ENCODE measurements at places on chromosomes 7 and 10. TPM values are rescaled to one million over a fixed set of nuclear protein-coding genes. Genes with fewer than 3 reads are reported as not detected.

The MORN4 gene
- 1.9 TPM for total RNA-seq

The FGL2 gene
- total RNA-seq, result not detected

The TMEM184A gene
- 1.5 TPM for total RNA-seq

The ZNF25 gene
- total RNA-seq, result 2.6 TPM

The EVX1 gene
- total RNA-seq, result not detected

The SLC39A12 gene
- total RNA-seq, result not detected

The NOS3 gene
- 71.5 TPM for total RNA-seq

The C7orf33 gene
- total RNA-seq, result not detected

DNA sequence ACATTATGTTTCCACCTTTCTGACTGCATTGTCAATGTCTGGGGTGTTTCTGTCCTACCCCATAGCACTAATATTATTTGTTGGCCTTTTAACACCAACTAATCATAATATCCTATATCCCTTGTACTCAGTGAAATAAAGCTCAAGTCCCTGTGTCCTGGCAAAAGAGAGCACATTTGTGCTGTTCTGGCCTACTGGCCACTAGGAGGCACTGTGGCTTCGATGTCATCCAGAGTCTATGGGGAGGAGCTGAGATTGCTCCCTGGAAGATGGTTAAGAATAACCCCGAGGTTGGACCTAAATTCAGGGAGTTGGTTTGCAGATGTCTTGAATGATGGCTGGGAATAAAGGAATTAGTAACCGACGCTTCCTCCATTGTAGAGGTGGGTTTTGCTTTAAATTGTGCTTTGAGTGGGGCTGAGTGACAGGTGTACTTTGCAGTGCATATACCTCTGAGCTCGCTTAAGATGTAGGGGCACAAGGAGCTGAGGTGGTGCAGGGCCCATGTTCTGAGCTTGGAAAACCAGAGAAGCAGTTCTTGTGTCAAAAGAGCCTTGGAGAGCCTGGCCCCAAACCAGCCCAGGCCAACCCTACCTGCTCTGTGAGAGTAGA, 191.2 kb upstream of the PRSS1 start:
- DNase-seq, result peak; percentile 74

DNA sequence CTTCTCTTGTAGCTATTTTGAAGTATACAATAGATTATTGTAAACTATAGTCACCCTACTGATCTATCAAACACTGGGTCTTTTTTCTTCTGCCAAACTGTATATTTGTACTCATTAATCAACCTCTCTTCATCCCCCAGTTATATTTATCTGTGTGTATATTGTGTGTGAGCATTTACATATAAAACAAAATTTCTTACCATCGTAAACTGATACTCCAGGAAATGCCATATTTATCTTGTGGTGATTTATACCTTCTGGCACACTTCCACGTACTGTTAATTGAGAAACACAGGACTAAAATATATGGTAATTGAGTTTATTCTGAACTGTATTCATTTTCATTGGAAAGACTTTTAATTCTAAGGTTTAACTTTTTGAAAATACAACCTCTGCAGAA, 18.9 kb downstream of the ANLN start:
- DNase-seq, result no peak

GRCh38 chr7:4659551-4660286, 22.4 kb upstream of the FOXK1 start:
- no peak for DNase-seq

- DNase-seq, result no peak
Observed at GRCh38 chr10:44425466-44425865, 40.6 kb upstream of the CXCL12 start.

- no peak for DNase-seq
Observed at GRCh38 chr10:127908959-127909267, 2.0 kb downstream of the PTPRE start.

GRCh38 chr7:158655931-158656441, 48.6 kb downstream of the NCAPG2 start:
- DNase-seq, result peak; percentile 28

DNA sequence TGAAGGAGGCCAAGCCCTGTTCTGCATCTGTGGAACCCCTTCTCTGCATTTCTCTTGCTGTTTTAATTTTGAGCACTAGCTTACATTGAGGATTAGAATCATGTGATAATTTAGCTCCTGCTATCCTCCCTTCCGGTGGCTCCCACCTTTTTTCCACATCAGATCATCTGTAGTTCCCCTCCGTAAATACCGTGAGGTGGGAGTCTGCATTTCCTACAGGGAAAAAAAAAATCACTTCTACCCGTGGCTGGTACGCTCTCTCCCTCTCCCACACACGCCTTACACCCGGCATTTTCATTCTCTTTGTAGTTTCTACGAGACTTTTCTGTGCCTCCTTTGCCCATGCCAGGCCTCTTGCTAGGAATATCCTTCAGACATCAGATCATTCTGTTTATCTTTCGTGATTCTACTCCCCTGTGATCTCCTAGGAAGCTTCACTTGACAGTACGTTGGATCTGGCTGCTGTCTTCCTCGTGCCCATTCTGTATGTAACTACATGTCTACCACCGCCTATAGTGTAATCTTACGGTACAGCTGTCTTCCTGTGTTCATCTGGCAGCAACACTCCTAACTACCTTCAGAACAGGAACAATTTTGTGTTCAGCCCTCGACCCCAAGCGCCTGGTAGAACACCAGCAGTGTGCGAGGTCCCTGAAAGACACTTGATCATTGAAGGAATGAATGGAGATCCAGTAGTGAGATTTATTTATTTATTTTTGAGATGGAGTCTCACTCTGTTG, 41.7 kb upstream of the OCM start:
- no peak for DNase-seq

DNA sequence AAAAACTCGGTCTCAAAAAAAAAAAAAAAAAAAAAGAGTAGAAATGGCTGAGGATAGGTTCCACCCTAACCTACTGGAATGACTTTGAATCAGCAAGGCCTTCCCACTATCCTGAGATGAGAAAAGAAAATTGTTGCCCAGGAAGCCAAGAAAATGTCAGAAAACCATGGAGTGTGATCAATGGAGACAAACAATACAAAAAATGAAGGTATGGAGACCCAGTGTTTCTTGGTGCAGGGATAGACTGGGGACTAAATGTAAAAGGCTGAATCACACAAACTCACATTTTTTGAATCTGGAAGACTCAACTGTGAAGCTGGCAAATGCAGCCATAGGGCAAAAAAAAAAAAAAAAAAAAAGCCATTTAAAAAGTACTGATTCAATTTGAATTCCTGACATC, 364.3 kb upstream of the ANKRD30A start:
- no peak for DNase-seq

GRCh38 chr10:116115036-116115641, 157.9 kb downstream of the GFRA1 start:
- DNase-seq, result no peak

GRCh38 chr7:70698219-70698832, 433.6 kb upstream of the GALNT17 start:
- DNase-seq, result peak; percentile 44

DNA sequence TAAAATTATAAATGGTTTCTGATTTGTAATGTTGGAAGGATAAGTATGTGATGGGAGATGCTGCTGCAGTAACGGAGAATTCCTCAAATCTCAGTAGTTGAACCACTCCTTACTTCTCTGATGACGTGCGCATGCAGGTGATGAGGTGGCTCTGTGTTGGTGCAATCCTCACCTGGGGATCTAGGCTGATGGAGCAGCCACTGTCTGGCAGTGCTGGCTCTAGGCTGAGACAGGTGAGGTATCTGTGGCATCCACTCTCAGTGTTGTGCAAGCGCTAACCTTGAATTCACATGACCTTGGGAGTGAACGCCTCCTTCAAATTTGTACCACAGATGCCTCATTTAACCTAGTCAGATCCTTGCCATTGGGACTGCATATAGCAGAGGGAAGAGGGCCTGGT, 35.0 kb downstream of the LHFPL3 start:
- DNase-seq, result no peak

DNA sequence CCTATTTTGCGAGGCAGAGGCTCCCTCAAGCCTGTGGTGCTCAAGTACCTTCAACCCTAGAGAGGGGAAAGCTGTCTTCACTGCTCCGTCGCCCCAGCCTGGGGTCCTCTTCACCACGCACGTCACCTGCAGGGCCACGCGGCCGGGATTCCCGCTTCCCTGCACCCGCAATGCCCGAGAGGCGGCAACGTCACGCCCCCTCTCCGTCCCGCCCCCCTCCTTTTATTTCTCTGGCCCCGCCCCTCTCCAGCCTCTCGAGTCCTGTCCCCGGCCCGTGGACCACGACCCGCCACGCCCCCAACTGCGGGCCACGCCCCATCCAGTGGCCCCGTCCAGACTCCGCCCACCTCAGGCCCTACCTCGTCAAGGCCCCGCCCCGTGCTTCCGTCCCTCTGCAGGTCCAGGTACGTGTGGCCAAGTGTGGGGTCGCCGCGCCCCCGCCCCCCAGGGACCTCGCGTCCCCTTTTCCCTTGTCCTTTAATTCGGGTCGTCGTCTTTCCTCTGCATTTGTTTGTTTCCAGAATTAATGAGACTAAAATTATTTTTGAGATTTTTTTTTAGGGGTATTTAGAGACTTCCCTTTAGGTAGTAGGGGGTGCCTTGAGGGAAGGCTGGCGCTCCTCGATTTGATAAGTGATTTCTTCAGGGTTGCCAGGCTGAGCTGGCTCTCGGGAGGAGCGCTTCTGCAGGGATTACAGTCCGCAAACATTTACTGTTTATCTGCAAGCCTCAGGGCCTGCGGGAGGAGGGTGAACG, 69.8 kb upstream of the BAIAP2L1 start:
- no peak for DNase-seq

DNA sequence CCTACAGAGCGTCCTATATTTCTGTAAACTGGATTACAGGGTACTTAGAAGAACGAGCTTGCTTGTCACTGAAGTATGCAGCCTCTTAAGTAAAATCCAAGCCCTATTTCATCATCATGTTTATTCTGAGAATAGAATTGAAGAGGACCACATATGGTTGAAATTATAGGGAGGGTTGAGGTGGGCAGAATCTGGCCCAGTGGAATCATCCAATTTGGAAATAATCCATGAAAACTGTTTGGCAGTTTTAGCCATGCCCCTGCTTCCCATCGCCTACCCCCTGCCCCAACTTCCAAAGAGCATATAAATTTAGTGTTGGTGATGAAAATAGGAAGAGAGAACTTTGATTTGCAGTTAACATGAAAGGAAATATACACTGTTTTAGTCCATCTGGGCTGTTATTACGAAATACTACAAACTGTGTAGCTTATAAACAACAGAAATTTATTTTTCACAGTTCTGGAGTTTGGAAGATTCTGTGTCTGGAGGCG, 150.4 kb downstream of the PRKG1 start:
- DNase-seq, result no peak

DNA sequence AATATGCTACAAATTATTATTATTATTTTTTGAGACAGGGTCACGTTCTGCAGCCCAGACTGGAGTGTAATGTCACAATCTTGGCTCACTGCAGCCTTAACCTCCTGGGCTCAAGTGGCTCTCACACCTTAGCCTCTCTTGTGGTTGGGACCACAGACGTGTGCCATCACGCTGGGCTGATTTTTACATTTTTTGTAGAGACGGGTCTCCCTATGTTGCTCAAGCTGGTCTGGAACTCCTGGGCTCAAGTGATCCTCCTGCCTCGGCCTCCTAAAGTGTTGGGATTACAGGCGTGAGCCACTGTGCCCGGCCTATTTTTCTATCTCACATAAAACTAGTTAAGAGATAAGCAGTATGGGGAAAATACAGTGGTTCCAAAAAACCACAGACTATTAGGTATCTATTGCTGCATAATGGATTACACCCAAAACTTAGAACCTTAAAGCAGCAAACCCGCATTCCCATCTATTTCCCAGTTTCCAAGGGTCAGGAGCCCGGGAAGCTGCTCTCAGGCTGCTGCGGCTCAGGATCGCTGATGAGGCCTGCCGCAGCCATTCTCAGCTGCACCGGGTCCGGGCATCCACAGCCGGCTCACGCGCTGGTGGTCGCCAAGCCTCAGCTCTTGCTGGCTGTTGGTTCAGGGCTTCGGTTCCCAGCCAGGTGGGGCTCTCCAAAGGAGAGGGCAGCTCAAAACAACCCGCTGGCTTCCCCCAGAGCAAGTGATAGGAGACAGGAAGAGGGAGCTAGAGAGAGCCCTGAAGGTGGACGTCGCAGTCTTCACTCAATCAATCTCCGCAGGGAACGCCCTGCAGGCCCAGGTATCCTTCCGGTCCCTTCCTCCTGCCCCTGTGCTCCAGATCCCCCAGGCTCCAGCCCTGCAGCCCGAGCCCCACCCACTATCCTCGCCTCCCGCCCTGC, 128.2 kb downstream of the UBE2H start:
- peak; percentile 42 for DNase-seq

GRCh38 chr7:78169992-78170391, 371.4 kb downstream of the PHTF2 start:
- no peak for DNase-seq

DNA sequence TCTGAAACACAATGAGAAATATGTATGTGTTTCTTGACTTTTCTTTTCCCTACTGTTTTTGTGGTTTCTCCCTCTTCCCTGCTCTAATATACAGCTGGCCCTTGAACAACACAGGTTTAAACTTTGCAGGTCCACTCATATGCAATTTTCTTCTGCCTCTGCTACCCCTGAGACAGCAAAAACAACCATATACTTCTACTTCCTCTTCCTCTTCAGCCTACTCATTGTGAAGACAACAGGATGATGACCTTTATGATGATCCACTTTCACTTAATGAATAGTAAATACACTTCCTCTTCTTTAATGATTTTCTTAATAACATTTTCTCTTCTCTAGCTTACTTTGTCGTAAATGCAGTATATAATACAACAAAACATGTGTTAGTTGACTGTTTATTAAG, 35.0 kb upstream of the DGKB start:
- DNase-seq, result no peak

DNA sequence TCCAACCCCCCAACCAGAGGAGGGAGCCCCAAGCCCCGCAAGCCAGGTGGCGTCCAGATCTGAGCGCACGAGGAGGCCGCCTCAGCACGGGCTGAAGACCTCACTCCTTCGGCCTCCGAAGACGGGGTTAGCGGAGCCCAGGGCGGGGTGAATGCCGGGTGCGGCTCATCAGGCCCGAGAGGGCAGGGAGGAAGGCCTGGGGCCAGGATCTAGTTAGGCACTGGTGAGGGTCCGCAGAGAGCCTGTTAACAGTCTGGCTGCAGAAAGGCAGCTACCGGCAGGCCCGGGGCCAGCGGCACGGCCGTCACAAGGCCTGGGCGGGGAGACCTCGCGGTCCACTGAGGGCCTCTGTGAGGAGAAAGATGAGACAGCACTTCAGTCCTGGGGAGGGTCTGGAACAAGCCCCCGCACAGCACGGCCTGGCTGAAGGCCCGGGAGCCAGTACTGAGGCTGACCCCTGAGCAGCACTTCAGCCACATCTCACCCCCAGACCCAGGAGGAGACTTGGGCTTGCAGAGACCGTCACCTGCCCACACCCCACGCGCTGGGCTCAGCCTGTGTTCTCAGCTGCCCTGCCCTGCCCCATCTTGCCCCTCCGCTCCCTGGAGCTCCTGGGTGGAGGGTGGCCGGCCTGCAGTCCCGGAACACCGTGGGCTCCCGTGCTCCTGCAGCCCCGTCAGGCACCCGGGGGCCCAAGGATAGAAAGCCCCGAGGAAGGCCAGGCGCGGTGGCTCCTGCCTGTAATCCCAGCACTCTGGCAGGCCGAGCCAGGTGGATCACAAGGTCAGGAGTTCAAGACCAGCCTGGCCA, 193.2 kb downstream of the ELFN1 start:
- DNase-seq, result no peak
